ENCODE measurements at places on chromosomes 11 and 22.

- no peak for DNase-seq
These were observed 118.8 kb upstream of the CADM1 start for GRCh38 chr11:115623021-115623451.

DNA sequence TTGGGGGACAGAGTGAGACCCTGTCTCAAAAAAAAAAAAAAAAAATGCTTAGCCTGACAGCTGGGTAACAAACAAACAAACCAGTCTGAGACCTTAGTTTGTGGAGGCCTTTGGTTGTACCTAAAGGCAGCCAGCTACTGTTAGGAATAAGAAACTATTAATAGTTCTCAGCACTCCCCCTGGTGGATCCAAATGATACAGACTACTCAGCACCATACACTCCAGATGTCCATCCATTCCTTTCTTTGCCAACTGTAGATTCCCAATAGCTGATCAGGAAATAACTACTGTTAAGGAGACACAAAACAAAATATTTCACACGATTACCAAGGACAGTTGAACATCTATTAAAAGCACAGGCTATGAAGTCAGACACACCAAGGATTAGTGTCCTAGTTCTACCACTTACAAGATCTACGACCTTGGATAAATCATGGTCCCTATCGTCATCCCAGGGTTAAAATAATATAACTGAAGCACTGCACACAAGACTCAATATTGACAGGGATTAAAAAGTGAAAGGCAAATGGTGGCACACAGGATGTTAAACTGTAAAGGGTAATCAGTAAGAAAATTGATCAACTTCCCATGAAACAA is 17.2 kb downstream of the CLDN25 start:
- DNase-seq = peak; percentile 14

DNA sequence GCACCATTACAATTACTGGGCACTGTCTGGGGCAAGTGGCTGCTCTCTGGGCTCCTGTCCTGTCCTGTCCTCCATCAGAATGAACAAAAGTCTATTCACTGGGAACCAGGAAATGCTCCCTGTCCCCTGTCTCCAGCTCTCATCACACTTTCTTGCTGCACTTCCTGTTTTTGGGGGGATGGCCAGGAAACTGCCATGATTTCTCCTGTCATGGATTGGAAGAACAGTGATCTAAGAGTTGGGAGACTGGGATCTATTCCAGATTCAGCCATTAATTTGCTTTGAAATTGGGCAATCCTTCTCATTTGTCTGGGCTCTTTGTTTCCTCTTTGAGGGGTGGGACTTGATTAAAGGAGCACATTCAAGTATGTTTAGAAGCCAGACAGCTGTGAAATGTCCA is 61.4 kb upstream of the KIRREL3 start:
- peak; percentile 73 for DNase-seq

- no peak for DNase-seq
These were observed 103.7 kb downstream of the CD44 start for GRCh38 chr11:35242412-35243242.

DNA sequence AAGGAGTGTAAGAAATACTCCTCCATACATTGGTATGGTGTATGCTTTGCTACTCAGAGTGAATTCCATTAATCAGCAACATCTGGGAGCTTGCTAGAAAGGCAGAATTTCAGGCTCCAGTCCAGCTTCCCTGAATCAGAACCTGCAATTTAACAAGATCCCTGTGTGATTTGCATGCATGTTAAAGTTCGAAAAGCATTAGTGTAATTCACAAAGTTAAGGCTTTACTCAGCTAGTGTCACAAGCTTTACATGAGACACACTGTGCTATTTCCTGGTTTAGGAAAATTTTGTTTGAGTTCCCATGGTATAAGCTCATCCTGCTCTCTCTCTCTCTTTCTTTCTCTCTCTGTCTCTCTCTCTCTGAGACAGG is 37.0 kb upstream of the HEPHL1 start:
- no peak for DNase-seq

GRCh38 chr22:45696227-45696626 is 24.6 kb downstream of the ATXN10 start:
- DNase-seq = no peak

DNA sequence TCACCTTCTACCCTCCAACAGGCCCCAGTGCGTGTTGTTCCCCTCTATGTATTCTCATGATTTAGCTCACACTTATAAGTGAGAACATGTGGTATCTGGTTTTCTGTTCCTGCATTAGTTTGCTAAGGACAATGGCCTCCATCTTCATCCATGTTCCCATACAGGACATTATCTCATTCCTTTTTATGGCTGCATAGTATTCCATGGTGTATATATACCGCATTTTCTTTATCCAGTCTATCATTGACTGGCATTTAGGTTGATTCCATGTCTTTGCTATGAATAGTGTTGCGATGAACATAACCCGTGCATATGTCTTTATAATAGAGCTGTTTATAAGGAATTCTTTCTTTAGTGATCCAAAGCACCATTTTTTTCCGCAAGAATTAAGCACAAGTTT is 28.5 kb upstream of the TLCD5 start:
- no peak for DNase-seq

- no peak for DNase-seq
These were observed 40.9 kb upstream of the ANO1 start for GRCh38 chr11:70036971-70037882.

- DNase-seq = no peak
These were observed 30.9 kb downstream of the MACROD1 start for GRCh38 chr11:64134963-64135362.

- DNase-seq = no peak
These were observed 12.0 kb downstream of the TRIOBP start for GRCh38 chr22:37708580-37709444.

DNA sequence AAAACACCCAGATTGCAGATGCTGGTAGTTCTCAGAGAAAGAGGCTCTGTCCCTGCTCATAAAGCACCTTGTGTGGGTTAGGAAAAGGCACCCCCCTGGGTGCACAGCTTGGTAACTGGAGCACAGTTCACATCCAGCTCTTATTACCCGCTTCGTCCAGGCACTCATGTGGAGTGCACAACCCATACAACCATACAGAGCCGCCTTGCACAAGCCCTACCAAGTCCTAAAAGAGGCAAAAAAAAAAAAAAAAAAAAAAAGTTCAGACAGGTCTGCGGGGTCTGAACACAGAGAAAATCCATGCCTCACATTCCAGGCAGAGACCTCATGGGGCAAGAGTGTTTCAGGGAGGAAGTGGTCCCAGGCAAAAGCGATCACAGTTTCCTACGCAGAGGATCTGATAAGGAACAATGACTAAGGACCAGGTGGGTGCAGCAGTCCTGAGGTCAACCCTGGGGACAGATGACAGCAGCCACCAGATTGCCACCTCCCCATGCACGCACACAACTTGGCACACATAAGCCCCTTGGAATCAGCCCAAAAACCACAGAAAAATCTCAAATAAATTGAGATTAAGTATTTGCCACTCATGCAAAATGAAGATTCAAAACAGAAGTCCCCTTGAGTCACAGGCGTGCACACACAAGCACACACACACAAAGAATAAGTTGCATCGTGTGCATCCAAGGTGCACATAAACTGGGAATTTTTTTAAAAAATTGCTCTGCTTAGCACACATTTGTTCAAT is 12.3 kb downstream of the MB start:
- no peak for DNase-seq

- DNase-seq = no peak
These were observed 73.7 kb upstream of the KIRREL3 start for GRCh38 chr11:127074151-127074761.
